ENCODE measurements at places on chromosomes 6 and 20.

DNA sequence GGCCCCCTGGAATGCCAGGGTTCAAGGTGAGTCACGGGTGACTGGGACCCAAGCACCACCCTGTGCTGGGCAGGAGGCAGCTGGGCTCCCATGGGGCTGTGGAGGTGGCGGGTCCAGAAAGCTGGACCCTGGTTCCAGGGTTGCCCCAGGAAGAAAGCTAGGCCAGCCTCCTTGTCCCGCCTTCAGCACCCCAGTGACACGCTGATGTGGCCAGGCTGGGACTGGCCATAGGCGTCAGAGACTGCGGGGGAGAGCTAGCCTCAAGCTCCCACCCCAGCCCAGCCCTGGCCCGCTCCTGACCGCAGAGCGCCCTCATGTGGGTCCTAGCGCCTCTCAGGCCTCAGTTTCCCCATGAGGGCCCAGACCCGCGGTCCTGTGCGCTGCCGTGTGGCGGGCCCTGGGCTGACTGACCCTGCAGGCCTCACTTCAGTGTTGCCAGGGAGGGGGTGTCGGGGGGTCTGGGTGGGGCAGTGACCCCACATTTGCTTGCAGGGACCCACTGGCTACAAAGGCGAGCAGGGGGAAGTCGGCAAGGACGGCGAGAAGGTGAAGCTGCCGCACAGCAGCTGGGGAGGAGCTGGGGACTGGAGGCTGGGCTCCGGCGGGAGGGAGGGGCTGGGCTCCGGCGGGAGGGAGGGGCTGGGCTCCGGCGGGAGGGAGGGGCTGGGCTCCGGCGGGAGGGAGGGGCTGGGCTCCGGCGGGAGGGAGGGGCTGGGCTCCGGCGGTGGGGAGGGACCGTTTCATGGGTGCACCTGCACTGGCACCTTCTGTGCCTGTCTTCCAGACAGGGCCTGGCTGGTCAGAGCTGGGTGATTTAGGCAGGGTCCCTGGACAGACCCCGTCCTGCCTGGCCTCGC is 7.9 kb downstream of the COL9A3 start:
- no peak for DNase-seq

DNA sequence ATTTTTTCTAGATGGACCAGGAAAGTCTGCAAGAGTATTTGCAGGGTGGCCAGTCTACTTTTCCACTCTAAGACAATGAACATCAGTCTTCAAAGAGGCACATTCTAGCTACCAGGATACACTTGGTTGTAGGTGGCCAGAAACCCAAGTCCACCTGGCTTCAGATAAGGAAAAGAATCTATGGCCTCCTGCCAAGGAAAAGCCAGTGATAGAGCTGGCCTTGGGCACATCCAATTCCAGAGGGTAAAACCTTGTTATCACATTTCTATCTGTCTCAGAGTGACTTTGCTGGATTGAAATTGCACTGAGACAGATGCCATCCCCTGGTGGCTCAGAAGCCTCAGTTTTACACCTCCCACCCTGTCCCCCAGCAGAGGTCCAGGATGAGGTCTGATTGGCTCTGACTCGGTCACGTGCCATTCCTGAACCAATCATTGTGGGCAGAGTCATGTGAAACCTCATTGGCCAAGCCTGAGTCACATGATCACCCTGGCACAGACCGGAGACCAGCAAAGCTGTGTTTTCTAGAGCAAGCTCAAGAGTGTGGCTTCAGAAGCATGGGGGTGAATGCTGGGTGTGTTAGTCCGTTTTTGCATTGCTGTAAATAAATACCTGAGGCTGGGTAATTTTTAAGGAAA is 497.4 kb upstream of the SULF2 start:
- DNase-seq = no peak

GRCh38 chr6:159259441-159260125 is 90.4 kb downstream of the FNDC1 start:
- DNase-seq = no peak

- DNase-seq = no peak
Measured at GRCh38 chr6:143276436-143276835, 174.1 kb downstream of the ADAT2 start.

GRCh38 chr20:61449057-61449609 is 197.1 kb downstream of the CDH4 start:
- DNase-seq = no peak

GRCh38 chr20:18609741-18610140 is 21.9 kb downstream of the DTD1 start:
- no peak for DNase-seq

DNA sequence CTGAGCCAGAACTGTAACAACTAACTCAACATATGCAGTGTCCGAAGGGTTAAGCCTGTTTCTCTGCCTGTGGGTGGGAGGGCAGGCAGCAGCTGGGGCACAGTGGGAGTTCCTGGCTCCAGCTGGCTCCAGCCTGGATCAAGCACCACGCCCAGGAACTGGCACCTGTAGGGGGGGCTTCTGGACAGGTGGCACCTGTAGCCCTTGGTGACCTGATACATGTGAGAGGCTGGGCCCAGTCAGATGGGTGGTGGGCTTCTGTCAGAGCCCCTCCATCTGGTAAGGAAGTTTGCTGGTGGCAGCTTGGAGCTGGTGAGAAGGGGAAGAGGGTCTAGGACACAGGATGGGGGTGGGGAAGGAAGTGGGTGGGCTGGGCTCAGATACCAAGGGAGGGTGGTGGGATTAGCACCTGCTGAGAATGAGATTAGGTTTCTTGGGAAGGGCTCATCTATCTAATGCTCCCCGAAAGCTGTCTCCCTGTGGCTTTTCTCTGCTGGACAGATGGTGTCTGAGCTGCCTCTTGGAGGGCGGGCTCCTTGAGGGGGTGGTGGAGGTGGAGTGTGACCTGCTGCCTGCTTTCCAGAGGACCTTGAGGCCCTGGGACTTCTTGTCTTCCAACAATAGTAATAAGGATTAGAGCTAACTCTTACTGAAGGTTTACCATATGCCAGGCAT is 28.5 kb downstream of the BCL2L1 start:
- no peak for DNase-seq

DNA sequence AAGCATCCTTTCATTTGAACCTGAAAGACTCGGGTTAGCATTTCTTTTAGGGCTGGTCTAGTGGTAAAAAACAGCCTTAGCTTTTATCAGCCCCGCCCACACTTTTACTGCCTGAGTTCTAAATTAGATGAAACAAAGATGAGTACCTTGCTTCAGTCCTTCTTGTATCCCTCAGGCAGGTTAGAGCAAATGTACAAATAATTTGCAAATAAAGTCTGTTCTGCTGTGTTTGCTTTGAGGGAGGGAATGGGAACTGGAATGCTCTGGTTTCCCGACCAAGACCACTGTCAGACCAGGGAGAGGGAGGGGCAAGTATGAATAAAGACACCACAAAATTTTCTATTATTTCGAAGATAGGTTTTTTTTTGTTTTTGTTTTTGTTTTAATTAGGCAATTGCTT is 85.5 kb upstream of the FLRT3 start:
- no peak for DNase-seq

DNA sequence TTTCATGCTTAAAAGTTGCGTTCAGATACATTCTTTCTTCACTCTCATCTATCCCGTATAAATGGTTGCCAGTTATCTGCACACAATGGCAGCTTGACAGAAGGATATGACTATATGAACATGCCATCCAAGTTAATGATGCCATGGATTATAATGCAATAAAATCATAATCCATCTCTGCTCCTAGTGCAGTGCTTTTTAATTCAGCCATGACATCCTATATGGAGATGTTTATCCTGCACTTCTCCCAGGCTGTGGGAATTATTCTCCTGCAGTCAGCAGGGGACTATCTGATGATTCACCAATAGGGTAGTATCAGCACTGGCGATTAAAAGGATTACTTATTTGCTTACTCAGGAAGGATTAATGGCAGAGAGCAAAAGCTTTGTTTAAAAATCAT is 273.8 kb downstream of the SAMD5 start:
- DNase-seq = no peak

All from hindlimb muscle (tissue), 1 donor.